Activated B cell treated with CpG ODN at 0.5 μM for 24 hours (primary cell): ENCODE measurements at places on chromosomes 3 and 15.

DNA sequence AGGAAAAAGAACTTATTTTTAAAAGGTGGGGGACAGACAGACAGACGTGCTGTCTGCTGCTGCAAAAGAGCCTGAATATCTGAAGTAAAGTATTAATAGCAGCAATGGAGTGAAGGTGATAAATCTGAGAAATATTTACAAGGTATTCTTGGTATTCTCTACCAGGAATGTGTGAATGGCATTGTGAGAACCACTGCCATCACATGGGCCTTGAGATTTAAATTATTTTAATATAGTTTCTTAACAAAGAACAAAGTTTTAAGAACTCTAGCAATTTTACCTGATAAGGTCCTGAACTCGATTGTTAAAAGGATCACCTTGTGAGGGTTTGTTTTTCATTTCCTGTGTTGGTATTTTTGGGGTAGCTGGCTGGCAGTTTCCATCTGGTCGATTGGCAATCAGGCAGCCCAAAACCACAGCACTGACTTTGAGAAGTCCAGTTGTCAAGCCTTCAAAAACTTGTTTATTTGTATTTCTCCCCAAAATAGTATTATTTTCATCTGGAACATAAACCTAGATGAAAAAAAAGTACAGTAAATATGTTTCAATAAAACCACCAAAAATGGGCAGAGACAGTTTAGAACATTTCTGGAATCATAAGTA lies 97.3 kb downstream of the ISL2 start:
- no peak overlapping the region for H3K27ac ChIP-seq
- no peaks in the 10 kb centered on the region for H3K27me3 ChIP-seq
- no peak overlapping the region for H3K4me3 ChIP-seq
- DNase-seq: no peak
- H3K36me3 ChIP-seq: peaks cover 39% of the 10 kb centered on the region

DNA sequence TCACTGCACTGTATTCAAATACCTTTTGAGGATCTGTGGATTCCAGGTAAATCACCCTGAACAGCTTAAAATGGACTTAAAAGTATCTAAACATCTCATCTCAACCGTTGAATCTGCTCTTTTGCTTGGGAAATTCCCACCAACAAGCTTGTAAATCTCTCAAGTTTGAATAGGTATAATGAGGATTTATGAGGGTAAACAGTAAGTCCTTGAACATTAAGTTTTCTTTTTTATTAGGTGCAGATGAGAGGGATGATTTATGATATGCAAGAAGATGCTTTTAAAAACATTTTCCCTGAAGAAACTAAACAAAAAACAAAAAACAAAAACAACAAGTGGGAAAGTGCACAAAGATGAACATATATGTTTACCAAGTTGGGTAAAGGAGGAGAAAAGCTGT lies 290.6 kb downstream of the ROBO1 start:
- H3K36me3 ChIP-seq: no peaks in the 10 kb centered on the region
- H3K27ac ChIP-seq: no peak overlapping the region
- H3K4me3 ChIP-seq: no peak overlapping the region
- H3K4me1 ChIP-seq: no peaks in the 10 kb centered on the region
- no peak for DNase-seq

GRCh38 chr15:62546628-62547027 lies 381.5 kb upstream of the C2CD4B start:
- DNase-seq: no peak
- H3K27ac ChIP-seq: no peak overlapping the region
- H3K4me3 ChIP-seq: no peak overlapping the region
- H3K36me3 ChIP-seq: no peaks in the 10 kb centered on the region
- H3K27me3 ChIP-seq: peaks cover 5% of the 10 kb centered on the region
- H3K4me1 ChIP-seq: no peaks in the 10 kb centered on the region

DNA sequence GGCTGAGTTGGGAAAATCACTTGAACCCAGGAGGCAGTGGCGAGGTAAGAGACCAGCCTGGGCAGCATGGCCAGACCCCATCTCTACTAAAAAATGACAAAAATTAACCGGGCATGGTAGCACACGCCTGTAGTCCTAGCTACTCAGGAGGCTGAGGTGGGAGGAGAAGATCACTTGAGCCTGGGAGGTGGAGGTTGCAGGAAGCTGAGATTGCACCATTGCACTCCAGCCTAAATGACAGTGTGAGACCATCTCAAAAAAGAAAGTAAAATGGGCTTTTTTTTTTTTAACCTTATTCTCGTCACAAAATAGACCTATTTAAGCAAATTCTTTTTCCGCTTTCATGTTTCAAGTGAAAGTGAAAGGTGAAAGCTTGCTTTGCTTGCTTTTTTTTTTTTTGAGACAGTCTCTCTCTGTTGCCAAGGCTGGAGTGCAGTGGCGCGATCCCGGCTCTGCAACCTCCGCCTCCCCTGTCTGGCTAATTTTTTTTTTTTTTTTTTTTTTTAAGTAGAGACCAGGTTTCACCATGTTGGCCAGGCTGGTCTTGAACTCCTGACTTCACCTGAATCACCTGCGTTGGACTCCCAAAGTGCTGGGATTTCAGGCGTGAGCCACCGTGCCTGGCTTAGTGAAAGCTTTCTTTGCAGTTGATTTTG lies 3.6 kb downstream of the PDIA3 start:
- H3K4me3 ChIP-seq: peak overlapping the region; percentile 72
- no peaks in the 10 kb centered on the region for H3K27me3 ChIP-seq
- no peak for DNase-seq
- H3K27ac ChIP-seq: peak overlapping the region; percentile 87
- peaks cover 46% of the 10 kb centered on the region for H3K36me3 ChIP-seq
- peaks cover 70% of the 10 kb centered on the region for H3K4me1 ChIP-seq

GRCh38 chr3:139477710-139478640 lies 1.7 kb upstream of the RBP2 start:
- no peak for DNase-seq
- H3K4me3 ChIP-seq: no peak overlapping the region
- no peaks in the 10 kb centered on the region for H3K36me3 ChIP-seq
- no peaks in the 10 kb centered on the region for H3K27me3 ChIP-seq

GRCh38 chr15:78059110-78059839 lies 18.2 kb downstream of the TBC1D2B start:
- H3K4me1 ChIP-seq: peaks cover 72% of the 10 kb centered on the region
- H3K27me3 ChIP-seq: no peaks in the 10 kb centered on the region
- DNase-seq: no peak
- peak overlapping the region; percentile 43 for H3K27ac ChIP-seq
- no peaks in the 10 kb centered on the region for H3K36me3 ChIP-seq

GRCh38 chr3:27607370-27607769 lies 114.8 kb downstream of the EOMES start:
- no peak overlapping the region for H3K4me3 ChIP-seq
- no peaks in the 10 kb centered on the region for H3K36me3 ChIP-seq
- H3K27ac ChIP-seq: peak overlapping the region; percentile 66
- DNase-seq: no peak
- no peaks in the 10 kb centered on the region for H3K27me3 ChIP-seq
- H3K4me1 ChIP-seq: peaks cover 34% of the 10 kb centered on the region

GRCh38 chr3:3448468-3448867 lies 269.0 kb upstream of the CRBN start:
- no peak for DNase-seq
- no peak overlapping the region for H3K27ac ChIP-seq
- no peak overlapping the region for H3K4me3 ChIP-seq
- no peaks in the 10 kb centered on the region for H3K36me3 ChIP-seq
- H3K4me1 ChIP-seq: no peaks in the 10 kb centered on the region

DNA sequence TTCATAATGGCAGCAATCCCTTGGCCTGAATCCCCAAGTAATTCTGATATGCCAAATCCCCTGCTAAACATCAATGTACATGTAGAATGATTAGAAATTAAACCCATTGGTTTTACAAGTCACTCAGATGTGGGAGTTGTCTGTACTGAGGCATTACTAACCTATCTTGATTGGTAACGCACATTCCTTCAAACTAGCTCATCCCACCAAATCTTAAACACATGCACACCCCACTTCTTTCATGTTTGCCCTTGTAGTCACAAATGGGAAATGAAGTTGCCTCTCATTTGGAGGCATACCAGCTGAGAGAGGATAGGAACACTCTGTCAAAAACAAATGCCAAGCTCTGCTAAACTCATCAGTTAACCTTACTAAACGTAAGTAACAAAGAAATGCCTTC lies 29.1 kb upstream of the MAN2C1 start:
- H3K36me3 ChIP-seq: peaks cover 94% of the 10 kb centered on the region
- no peak for DNase-seq
- no peak overlapping the region for H3K4me3 ChIP-seq
- H3K4me1 ChIP-seq: peaks cover 4% of the 10 kb centered on the region
- H3K27me3 ChIP-seq: no peaks in the 10 kb centered on the region
- H3K27ac ChIP-seq: no peak overlapping the region

- peaks cover 44% of the 10 kb centered on the region for H3K36me3 ChIP-seq
- DNase-seq: no peak
- H3K27ac ChIP-seq: peak overlapping the region; percentile 98
- H3K27me3 ChIP-seq: no peaks in the 10 kb centered on the region
- peaks cover 50% of the 10 kb centered on the region for H3K4me1 ChIP-seq
Observed at GRCh38 chr15:43105077-43105736, 631 bp downstream of the UBR1 start.
